Renal cortex interstitium (tissue), 15 donors: ENCODE measurements at places on chromosomes 5 and 9.

DNA sequence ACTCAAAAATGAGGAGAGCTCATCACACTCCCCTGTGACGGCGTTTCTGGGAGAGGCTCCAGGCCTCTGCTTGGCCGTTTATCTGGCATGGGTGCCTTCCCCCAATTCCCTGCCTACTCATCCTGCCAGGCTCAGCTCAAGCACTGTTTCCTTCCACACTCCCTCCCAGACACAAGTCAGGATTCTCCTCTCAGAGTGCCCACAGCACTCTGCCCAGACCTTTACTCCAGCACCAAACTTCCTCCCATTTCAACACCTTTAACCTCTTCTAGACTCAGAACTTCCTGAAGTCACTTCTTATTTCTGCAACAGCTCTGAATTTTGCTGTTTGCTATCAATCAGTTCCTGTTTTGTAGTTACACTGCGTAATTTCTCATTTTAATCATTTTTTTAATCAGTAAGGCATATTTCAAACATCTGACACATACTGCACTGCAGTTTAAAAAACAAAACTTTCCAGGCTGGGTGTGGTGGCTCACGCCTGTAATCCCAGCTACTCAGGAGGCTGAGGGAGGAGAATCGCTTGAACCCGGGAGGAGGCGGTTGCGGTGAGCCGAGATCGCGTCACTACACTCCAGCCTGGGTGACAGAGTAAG, 16.0 kb downstream of the TRMO start:
- DNase-seq: no peak

DNA sequence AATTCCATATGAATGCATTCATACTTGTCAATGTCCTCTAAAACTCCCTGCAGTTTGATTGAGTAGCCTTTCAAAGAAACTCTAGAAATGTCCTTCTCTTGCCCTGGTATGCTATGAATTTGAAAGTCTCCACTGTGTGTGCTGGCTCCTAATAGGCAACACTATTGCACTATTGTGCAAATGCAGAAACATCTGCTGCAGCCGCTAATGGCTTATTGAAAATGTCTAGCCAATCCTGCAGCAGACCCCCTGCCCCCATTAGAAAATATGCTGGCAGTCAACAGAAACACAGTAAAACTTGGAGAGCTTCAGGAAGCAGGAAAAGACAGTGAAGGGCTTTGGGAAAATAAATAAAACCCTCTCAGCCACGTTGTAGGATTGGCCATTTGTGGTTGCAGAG, 87.3 kb upstream of the GRAMD2B start:
- no peak for DNase-seq

DNA sequence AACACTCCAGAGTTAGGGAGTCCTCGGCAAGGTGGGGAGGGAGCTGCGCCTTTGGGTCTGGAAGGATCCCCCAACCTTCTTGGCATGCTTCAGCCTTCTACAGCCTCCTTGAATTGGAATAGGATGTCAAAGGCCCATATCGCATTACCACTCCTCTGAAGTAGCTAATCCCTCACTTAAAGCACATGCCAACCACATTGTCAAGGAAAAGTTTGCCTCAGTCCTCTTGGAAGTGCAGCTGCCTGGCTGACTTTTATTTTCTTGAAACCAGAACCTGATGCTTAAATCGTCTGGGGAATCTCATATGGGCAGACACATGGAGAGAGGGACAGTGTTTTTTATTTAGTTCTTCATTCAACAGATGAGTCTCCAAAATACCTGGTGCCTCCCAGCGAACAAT, 14.5 kb downstream of the CXCL14 start:
- DNase-seq: no peak

DNA sequence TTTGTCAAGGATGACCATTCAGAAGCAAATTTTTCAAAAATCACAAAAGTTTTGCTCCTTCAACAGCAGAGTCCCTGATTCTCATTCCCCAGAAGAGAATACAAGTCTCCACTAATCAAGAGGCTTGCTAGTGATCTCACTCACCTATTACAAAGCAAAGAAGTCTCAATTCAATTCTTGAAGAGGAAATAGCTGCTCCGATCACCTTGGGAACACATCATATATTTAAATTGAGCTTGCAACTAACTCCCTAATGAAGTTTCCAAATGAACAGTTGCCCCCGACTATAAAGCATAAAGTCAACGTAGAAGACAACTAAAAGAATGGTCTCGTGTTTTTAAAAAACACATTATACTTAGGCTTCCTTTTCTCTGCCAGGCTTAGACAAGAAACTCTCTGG, 1.6 kb downstream of the LIFR start:
- DNase-seq: no peak

DNA sequence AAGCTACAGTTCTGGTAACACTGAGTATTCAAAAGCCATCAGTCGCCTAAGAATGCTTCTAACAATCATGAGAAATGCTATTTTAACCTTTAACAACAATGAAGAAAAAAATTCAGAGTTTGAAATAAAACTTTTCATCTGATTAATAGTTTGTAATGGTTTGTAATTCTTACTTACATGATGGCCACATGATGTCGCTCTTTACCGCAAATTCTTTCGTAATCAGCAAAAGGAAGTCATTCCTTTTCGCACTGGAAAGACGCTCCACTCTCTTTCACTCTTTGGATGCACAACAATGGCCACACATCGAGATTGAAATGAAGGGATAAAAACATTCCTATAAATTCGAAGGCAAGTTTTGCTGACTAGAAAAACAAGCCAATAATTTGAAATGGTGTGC, at the start of gene PCDHA7:
Gene PCDHA7, plus strand, starts transcription at position 277 of the 400 bp plus-strand sequence. Its CDS starts 115 bp downstream, at position 392.
- no peak for DNase-seq
